ENCODE measurements at places on chromosomes 12 and 14.

GRCh38 chr12:102917026-102917787, at the start of gene PAH:
Gene PAH, minus strand, starts transcription at chr12:102917244. Its CDS starts 114 bp downstream, at chr12:102917130.
- DNase-seq: no peak

DNA sequence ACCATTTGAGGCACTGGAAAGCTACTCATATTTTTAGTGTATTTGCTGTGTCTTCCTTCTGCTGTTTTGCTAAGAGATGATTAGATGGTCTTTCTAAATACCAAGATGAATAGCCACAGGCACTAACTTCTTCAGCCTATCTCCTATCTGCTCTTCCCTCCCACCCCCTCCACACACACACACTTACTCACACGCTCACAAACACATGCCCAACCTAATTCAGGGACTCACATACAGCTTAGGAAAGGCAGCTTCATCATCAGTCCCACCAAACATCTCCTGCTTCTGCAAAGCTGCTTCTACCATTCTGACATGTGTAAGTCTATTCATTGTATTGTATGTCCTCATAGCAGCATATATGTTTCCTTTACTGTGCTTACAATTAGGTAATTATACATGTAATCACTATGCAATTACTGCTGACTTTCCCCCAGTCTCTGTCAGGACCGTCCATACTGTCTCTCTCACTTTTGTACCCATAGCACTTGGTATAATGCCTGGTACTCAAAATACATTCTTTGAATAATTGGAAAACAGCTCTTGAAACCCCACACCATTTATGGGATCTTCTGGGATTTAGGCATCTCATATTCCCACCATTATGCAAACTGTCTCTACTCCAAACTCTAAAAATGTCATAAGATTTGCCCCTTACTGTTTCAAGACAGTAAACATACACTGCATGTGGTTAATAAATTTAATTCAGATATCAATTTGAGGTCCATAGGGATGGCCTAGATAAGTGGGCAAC, 83.3 kb upstream of the HIF1A start:
- no peak for DNase-seq

GRCh38 chr14:69327507-69327906, 67.5 kb downstream of the GALNT16 start:
- no peak for DNase-seq

DNA sequence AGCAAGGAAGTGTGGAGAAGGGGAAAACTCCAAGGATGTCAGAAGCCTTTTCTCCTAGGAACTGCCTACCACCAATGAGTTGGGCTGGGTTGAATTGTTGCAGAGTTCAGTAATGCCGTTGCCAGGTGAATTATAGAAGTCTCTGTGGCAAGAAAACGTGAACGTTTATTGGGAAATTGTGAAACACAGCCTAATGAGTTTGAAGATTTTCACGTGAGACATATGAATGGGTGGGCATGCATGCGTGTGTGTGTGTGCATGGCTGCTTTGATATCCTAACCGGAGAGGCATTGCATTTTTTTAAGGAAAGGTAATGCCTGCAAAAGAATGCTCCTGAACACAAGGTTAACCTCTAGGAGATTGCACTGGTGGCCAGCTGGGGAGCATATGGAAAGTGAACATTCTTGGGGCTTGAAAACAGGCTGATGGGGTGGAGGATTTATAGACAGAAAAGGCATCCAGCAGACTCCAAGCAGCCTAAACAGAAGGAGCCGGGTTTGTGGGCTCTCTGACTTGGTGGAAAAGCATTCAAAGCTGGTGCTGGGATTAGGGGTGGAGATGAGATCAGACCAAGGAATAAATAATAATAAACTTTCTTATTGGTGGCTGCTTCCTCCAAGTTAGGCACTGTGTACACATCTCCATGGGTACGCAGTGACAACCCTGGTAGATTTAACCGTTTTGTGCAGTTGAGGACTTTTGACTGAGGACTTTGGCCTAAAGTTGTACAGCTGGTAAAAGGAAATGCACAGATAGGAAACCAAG, 67.8 kb downstream of the NTF3 start:
- DNase-seq: no peak

- peak; percentile 48 for DNase-seq
Observed at GRCh38 chr14:68782091-68782981, 10.5 kb downstream of the ZFP36L1 start.

- no peak for DNase-seq
Observed at GRCh38 chr12:110199339-110200123, 75.4 kb downstream of the IFT81 start.

- DNase-seq: no peak
Observed at GRCh38 chr12:51841727-51842126, 6.8 kb downstream of the FIGNL2 start.

GRCh38 chr12:54161481-54162437, 27.0 kb downstream of the SMUG1 start:
- no peak for DNase-seq

GRCh38 chr14:86015941-86016340, 486.0 kb downstream of the FLRT2 start:
- DNase-seq: no peak

DNA sequence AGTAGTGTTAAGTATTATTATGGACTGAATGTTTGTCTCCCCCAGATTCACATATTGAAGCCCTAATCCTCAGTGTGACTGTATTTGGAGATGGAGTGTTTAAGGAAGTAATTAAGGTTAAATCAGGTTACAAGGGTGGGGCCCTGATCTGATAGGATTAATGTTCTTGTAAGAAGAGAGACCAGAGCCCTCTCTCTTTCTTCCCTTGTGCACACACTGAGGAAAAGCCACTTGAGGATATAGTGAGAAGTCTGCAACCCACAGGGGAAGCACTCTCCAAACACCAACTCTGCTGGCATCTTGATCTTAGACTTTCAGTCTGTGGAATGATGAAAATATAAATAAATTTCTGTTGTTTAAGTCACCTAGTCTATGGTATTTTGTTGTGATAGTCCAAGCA, 2.2 kb upstream of the KLRG1 start:
- no peak for DNase-seq

- no peak for DNase-seq
Observed at GRCh38 chr12:71900091-71900490, 38.6 kb upstream of the TPH2 start.

DNA sequence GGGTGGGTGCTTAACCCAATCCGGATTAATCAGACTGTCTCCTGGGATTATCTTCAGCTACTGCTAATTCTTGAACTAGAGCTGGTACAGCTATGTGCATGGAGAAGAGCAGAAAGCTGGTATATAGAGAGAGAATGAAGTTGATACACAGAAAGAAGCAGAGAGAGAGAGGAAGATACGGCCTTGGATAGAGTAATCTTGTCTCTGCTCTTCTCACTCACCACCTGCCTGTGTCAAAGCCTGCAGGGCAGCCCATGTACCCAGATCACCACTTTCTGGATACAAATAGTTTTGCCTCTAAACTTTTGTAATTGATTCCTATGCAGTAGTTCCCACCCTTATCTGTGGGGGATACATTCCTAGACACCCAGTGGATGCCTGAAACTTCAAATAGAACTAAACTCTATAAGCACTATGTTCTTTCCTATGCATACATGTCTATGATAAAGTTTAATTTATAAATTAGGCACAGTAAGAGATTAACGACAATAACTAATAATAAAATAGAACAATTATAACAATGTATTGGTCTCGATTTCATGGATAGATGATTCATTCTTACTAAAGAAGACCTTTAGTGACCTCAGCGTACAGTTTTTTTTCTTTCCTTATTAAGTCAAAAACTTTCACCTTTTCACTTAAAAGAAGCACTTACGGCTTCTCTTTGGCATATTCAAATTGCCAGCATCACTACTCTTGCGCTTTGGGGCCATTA, 45.5 kb downstream of the YEATS4 start:
- no peak for DNase-seq

GRCh38 chr14:106586098-106586704, 1059.8 kb downstream of the TMEM121 start:
- peak; percentile 57 for DNase-seq

DNA sequence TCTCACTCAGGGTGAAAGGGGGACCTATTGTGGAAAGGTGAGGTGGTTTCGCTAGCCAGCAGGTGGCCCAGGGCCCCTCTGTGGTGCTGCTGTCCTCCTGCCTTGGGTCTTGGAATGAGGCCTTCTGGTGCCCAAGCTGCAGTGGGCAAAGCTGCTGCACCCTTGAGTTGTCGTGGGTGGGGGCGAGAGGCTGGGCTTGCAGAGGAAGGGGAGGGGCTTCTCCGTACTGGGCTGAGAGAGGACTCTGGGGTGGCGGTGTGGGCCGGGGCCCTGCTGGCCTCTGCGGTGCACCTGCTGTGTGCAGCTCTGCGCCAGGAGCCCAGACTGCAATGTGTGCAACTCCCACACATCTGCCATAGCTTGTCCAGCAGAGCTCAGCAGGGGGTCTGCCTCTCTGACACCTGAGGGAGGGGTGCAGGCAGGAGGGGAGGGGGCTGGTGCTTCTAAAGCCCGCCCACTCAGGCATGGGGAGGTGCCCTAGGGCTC, 145.8 kb downstream of the KIF26A start:
- no peak for DNase-seq

- DNase-seq: no peak
Observed at GRCh38 chr14:69260190-69260860, 367 bp downstream of the GALNT16 start.

DNA sequence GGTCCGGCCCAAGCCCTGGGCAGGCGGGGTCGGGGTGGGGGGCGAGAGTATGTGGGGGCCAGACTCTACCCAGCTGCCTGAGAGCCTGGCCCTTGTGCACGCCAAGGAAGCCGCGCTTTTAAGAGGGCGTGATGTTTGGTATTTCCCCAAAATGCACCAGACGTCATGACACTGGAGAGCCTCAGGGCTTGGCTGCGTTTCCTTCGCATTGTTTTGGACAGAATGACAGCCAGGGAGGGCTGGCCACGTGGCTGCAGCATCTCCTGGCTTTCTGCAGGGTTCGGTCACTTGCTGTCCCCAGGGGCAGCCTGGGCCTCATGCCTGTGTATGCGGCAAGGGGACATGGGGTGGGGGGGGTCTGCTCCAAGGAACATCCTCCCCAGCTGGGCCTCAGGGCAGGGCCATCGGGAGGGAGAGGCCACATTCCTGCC, 16.1 kb upstream of the NUDT14 start:
- DNase-seq: no peak

DNA sequence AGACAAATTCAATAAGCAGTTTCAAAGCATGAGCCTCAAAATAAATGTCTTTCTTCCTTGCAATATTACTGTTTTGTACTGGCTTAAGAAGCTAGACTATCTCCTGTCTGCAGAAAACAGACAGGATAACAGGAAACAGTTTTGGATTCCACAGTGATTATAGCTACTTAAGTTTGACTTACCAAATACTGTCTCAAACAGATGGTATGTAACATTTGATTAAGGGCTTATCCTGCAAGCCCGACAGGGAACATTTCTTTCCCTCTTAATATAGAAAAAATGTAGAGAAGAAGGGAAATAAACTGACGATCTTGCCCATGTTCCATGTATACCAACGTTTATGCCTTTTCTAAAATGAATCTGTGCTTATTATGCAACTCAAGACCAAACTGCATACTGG, 179.9 kb upstream of the EEA1 start:
- no peak for DNase-seq

DNA sequence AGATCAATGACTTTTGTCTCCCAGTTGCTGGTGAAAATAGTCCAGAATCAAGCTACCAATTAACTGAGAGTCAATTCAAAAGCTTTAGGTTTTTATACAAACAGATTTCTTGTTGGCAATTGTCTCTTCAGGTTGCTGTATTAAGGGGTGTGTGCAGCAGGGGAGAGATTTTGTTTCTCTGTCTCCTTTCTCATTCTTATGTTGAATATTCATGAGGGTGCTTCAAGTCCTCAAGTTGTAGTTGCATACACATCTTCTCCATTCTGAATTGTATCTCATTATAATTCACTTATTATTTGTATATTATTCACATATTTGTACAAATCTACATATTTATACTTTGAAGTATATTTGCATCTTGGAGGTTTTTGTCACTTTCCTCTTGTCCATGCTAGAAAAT, 126.7 kb upstream of the PTPRQ start:
- no peak for DNase-seq

GRCh38 chr12:109740694-109741245, 27.1 kb downstream of the FAM222A start:
- no peak for DNase-seq

DNA sequence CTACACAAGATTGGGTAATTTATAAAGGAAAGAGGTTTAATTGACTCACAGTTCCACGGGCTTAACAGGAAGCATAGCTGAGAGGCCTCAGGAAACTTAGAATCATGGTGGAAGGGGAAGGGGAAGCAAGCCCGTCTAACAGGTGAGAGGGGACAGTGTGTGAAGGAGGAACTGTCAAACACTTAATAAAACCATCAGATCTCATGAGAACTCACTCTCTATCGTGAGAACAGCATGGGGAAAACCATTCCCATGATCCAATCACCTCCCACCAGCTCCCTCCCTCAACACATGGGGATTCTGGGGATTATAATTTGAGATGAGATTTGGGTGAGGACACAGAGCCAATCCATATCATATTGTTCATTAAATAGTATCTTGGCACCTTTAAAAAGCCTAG, 56.1 kb downstream of the EPS8 start:
- DNase-seq: no peak

DNA sequence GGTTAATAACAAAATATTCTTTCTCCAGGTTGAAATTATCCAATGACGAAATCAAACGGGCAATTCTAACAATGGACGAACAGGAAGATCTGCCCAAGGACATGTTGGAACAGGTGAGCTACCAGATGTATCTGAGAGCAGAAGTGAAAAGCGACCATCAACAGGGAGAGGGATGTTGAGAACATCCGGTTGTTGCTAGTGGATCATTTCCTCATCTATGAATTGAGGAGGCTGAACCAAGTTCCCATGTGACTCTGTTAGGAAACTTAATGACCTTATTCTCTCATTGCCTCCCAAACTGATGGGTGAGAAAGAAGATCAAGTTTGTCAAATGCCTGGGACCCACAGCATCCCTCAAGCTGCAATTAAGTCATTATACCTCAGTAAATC, 117.7 kb downstream of the GPR135 start:
- DNase-seq: no peak

GRCh38 chr12:24631676-24632426, 317.1 kb downstream of the BCAT1 start:
- DNase-seq: no peak

- no peak for DNase-seq
Observed at GRCh38 chr12:65522956-65523860, 244.7 kb downstream of the MSRB3 start.

GRCh38 chr12:124082687-124083086, 109.7 kb downstream of the ZNF664 start:
- no peak for DNase-seq

- DNase-seq: no peak
Observed at GRCh38 chr12:94982456-94982855, 21.0 kb downstream of the NDUFA12 start.

DNA sequence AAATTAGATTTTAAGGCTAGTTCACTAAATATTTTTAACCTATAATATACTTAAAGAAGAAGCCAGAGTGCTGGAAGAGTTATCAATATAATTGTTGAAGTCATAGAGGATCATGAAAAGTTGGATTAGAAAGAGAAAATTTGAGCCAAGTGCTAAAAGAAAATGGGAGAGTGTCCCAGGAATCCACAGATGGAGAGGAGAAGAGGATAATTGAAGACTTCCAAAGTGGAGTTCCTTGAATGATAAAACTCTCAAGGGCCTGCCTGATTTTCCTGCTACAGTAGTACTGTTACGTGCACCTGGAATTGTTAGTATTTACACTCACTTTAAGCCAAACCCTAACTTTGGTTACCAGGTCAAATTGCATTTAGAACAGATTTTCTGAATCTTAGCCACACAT, 113.2 kb downstream of the MSRB3 start:
- DNase-seq: no peak

- DNase-seq: no peak
Observed at GRCh38 chr12:127013197-127013596, 1253.8 kb upstream of the TMEM132C start.

GRCh38 chr12:25382311-25383106, 131.8 kb upstream of the KRAS start:
- no peak for DNase-seq

- no peak for DNase-seq
Observed at GRCh38 chr12:64051057-64051456, 171.0 kb downstream of the KICS2 start.

Data from activated T-cell treated with anti-CD3 and anti-CD28 coated beads, Interleukin-2, amount 50 U/mL, for 4 hours (primary cell).